Lung (tissue), 17 donors: ENCODE measurements at places on chromosomes 1 and 21. TPM values are rescaled to one million over a fixed set of nuclear protein-coding genes. Genes with fewer than 3 reads are reported as not detected.

The OR10J1 gene
- not detected for total RNA-seq

The ANKRD45 gene
- total RNA-seq, result 7.6 TPM

The MYBPH gene
- not detected for total RNA-seq

The FGR gene
- 108 TPM for total RNA-seq

- DNase-seq, result no peak
These were observed 112.3 kb downstream of the OMA1 start for GRCh38 chr1:58434181-58434580.

DNA sequence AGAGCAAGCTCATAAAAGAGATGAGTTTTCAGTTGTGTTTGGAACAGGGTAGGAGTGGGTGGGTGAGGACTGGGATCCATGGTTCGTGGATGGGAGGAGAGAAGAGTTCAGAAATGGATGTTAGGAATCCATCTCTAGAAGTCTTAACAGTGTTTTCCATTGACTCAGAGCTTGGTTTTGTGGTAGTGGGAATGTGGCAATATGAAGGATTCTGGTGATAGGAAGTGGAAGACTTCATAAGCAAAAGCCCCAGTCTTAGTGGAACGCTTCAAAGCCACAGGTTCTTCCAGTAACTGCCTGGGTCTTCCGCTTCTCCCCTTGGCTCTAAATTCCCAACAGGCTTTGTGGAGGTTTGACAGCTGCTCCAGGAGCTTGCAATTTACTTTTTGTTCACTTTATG is 167.9 kb downstream of the KCNJ6 start:
- DNase-seq, result no peak

GRCh38 chr1:195550071-195550862 is 1058.0 kb downstream of the KCNT2 start:
- no peak for DNase-seq

- peak; percentile 81 for DNase-seq
These were observed 109.4 kb downstream of the NAV1 start for GRCh38 chr1:201648066-201648906.

DNA sequence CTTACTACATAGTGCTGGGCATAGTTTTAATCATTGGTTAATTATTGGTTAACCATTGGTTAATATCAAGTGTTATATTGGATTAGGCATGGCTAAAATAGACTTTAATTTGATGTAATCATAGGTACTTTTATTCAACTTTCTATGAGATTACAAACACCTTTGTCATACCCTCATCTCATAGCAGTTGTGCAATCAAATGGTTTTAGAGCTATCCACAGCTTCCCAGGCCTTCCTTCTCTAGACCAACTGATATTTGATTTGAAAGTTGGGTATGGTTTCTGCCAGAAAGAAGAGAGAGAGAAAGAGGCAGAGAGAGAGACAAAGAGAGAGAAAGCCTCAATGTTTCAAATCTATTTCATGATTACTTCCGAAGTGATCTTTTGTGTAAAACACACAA is 9.6 kb upstream of the RGS1 start:
- DNase-seq, result no peak

DNA sequence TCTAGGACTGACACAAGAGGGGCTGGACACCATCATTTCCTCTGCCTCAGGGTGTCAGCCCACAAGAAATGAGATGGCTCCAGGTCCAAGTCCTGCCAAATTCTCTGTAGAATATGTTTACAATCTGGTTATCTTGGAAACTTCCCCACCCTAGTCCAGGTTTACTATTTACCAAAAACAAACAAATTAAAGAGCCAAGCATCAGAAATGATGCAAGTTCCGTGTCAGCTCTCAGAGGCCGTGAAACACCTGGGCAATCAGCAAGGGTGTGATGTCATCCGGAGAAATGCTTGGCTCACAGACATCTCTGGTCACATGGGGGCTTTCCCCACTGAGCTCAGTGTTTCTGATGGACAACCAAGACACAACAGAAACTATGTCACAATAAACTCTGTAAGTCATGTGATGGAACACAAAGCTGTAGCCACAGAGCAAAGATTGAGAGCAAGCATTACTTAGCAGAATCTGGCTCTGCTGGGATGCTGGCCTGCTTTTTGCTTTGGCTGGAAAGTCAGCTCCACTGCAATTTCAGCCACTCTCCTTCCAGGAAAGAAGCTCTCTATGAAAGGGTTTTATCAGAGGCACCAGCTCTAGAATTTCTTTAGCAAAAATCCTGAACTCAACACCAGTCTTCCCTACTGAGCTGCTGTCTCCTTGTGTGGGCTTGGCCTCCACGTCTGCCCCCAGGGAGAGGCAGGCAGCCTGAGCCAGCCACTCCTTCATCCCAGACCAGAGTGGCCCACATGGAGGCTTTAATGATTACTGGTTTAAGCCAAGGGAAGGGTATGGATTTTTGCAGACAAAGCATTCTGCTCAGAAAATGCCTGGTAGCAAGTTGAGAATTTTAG is 55.9 kb downstream of the NENF start:
- DNase-seq, result peak; percentile 58

GRCh38 chr1:159881622-159882526 is 18.1 kb downstream of the CFAP45 start:
- peak; percentile 65 for DNase-seq
